ENCODE measurements at places on chromosomes 6 and 20. TPM values are rescaled to one million over a fixed set of nuclear protein-coding genes. Genes with fewer than 3 reads are reported as not detected.
A peak's percentile ranks its signal among the peaks of the same experiment; 100 is the strongest.

Gene ATP6V1G2
- total RNA-seq: 3.6 TPM

GRCh38 chr6:37971711-37972390 is 152.3 kb downstream of the ZFAND3 start:
- DNase-seq: peak; percentile 37

DNA sequence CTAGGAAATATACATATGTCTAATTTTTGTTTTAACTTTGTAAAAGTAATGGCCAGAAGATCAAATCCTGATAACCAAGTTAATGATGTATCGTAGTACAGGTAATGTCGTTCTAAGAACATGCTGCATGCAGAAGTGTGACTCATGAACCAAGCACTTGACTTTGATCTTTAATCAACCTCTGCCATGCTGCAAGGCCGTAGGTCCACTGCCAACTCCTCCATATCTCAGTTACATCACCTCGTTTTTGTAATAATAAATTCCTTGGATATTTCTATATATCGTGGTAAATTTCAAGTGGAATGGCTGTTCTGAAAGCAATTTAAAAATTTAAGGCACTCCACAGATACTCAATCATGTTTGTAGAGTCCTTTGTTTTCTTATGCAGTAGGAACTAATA is 771.7 kb downstream of the EPHA7 start:
- DNase-seq: no peak

DNA sequence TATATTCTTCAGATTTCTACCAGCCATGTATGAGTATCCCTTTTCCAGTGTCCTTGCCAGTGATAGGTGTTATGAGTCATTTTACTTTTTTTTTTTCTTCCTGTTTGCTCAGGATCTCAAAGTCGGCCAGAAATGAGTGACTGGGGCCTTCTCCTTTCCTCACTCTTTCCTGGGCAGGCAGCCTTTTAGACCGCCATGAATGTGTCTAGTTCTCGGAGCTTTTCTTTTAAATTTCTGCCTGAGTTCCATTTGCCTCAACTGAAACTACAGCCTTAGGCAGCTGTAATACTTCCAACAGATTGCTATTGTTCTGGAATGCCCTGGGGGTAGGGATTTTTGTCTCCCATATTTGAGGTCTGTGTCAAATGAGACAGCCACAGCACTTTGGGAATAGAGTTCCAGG is 83.7 kb downstream of the STXBP5 start:
- no peak for DNase-seq

DNA sequence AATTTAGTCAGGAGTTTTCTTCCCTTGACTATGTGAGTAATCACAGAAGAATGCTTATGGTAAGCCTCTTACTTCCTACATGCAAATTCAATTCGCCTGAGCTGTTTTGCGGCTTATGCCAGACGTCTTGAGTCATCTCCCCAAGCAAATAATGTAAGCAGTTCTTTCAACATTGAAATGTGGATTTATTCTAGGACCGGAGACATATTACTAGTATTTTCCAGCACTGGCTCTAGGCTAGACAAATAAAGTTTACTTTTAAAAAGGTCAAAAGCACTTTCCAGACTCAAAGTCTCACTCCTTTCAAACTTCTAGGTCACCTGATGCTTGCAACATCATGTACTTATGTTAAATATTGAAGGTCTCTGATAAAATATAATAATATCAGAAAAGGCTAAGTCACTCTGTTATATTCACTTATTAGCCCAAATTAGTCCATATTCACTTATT is 38.1 kb upstream of the NOX3 start:
- peak; percentile 97 for DNase-seq

GRCh38 chr20:6829510-6830116 is 62.1 kb downstream of the BMP2 start:
- peak; percentile 3 for DNase-seq

Gene GABRR2
- not detected for total RNA-seq

- DNase-seq: peak; percentile 63
Measured at GRCh38 chr6:15621203-15622044, 41.4 kb downstream of the DTNBP1 start.

Gene HSPA1L
- total RNA-seq: 1.4 TPM

Gene TNFRSF6B
- not detected for total RNA-seq

- peak; percentile 63 for DNase-seq
Measured at GRCh38 chr20:63456429-63457284, 15.8 kb downstream of the KCNQ2 start.

GRCh38 chr6:84645563-84646266 is 118.7 kb downstream of the TBX18 start:
- DNase-seq: no peak

DNA sequence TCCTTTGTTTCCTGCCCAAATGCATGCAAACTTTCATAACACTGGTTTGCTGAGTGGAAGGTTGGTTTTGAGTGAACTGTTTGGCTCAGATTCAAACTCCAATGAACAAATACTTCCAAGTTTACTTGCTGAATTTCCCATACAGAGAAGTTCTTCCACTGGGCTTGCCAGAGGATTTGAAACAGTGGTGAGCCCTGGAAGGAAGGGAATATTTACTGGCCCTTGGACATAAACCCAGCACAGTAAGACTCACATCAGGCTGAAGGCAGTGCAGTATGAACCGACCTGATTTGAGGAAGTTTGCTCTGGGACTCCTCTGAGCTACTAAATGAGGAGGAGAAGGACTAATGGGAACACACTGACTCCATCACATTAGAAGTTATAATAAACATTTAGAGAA is 3.8 kb downstream of the TRAF3IP2 start:
- DNase-seq: peak; percentile 82

DNA sequence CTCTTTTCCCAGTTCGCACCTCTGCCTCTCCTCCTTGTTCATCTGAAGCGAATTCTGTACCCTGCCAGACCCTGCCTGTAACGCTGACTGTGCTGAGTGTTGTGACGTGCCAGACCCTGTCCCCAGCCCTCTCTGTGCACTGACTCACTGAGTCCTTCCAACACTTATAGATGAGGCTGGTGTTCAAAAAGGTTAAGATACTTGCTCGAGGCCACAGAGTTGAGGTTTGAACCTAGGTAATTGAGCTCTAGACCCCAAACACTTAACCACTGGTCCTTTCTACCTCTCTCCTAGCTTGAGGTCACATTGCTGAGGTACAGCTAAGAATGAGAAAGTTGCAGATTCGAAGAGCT is 45.7 kb upstream of the NEDD9 start:
- no peak for DNase-seq

Gene RIMS4
- 2.9 TPM for total RNA-seq

GRCh38 chr6:103707596-103708325 is 1152.0 kb downstream of the HACE1 start:
- DNase-seq: no peak

DNA sequence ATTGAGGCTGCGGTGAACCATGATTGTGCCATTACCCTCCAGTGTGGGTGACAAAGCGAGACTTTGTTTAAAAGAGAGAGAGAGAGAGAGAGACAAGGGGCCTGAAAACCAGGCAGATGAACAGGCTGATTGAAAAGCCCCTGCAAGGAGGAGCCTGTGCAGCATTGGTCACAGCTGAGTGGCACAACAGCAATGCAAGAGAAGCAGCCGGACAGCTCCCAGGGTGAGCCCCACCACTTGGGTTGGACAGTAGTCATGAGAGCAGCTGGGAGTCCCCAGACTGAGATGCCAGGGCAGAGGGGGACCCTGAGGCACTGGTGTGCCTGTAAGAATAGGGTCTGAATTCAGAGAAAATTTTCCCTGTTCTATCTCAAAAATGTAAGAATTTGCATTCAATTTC is 10.2 kb downstream of the DNPH1 start:
- no peak for DNase-seq

DNA sequence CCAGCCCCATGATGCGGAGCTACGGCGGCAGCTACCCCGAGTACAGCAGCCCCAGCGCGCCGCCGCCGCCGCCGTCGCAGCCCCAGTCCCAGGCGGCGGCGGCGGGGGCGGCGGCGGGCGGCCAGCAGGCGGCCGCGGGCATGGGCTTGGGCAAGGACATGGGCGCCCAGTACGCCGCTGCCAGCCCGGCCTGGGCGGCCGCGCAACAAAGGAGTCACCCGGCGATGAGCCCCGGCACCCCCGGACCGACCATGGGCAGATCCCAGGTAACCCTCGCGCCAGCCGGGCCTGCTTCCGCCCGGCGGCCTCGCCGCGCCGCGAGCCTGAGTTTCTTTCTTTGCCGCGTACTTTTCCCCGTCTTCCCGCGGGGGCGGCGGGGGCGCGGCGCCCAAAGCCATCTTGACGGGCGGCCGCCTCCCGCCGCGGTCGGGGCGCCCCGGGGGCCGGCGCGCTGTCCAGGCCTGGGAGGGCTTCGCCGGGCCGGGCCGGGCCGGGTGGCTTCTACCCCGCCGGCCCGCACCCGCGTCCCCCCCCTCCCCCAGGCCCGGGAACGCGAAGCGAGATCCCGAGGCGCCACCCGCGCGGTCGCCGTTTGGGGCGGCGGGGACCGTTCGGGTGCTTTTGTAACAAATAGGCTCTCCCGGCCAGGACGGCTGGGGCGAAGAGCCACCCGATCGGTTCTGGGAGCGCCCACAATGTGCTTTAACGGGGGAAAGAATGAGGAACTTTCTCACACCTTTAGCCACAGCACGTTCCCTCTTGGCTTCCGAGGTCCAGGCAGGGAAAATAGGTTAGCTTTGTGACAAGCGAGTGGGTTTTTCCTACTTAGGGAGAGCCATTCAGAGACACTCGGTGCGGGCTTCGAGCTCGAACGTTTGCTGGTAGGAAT is 2.3 kb downstream of the ARID1B start:
- DNase-seq: peak; percentile 44

DNA sequence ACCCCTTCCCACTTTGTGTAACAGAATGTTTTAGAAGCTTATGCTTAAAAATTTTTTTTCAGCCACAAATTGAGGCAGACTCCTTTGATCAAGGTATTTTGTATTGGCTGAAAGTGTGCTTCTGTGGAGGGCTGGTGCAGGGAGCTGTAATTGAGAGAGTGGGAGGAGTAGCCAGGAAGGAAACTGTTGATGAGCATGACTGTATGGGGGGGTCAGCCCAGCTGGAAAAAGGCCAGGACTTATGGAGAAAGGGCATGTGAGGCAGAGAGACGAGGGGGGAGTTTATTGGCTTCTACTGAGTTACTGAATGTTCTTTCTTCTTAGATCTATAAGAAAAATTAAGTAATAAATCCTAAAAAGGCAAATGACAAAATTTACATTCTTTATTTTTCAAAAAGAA is 13.4 kb downstream of the RFPL4B start:
- no peak for DNase-seq
